Anterior cingulate cortex (tissue), 58 donors: ENCODE measurements at places on chromosomes 7 and 10.
A peak's percentile ranks its signal among the peaks of the same experiment; 100 is the strongest.

DNA sequence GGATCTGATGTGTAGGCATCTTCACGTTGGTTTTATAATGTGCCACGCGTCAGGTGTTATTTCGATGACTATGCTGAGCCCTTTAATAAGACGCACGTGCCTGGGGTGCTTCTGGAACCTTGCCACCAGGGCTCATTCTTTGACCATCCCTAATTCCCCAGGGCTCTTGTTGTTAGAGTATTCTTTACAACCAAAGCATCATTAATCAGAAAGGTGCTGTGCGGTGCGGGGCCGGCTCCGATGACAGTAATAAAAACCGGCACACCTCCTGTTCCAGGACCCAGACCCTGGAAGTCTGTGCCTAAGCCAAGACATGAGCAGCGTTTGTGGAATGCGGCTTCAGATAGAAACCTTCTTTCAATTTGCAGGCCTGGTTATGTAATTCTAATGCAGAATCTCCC, 58.4 kb downstream of the MGMT start:
- DNase-seq, result no peak

DNA sequence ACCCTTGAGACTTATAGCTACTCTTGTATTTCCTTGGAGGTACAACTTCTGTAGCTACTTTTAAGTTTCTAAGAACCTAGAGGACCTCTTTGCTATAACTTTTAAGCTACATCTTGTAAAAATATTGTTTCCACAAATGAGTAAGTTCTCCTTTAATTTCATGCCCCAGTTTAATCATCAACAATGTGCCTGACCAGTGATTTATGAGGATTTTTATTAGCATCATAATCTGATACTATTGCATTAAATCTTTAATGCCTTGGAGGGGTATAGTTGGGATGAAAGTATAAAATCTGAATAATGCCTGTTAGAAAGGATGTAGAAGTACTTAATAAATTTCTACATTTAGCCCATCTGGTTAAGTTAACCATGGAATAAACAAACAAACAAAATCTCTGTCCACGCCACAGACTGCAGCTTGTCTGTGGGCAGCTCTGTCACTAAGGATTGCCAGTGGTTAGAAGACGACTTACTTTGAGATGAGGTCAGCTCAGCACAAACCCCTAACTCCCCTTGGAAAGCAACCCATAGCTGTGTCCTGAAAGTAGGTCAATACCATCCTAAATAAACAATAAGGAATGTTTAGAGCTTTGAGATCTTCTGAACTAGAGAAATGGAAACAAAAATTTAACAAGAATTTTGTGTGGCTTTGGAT, 18.3 kb downstream of the UBE2D1 start:
- no peak for DNase-seq

GRCh38 chr7:120645966-120646365, 212.0 kb downstream of the TSPAN12 start:
- no peak for DNase-seq

DNA sequence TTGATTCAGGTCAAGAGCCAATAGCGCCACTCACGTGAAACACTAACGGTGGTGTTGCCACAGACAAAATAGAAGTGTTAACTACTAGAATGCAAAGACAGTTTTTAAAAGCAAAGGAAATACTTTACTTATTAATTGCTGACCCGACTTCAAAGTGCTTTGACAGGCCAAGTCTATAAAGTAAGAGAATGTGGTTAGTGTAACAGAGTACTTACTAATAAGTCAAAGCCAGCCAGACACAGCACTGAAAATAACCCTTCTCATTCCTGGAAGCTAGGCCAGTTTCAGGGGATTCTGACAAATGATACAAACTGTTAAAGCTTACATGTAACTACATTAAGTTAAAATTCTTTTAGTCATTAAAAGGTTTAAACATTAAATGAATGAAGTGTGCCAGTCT, 50.3 kb downstream of the ENO4 start:
- no peak for DNase-seq

DNA sequence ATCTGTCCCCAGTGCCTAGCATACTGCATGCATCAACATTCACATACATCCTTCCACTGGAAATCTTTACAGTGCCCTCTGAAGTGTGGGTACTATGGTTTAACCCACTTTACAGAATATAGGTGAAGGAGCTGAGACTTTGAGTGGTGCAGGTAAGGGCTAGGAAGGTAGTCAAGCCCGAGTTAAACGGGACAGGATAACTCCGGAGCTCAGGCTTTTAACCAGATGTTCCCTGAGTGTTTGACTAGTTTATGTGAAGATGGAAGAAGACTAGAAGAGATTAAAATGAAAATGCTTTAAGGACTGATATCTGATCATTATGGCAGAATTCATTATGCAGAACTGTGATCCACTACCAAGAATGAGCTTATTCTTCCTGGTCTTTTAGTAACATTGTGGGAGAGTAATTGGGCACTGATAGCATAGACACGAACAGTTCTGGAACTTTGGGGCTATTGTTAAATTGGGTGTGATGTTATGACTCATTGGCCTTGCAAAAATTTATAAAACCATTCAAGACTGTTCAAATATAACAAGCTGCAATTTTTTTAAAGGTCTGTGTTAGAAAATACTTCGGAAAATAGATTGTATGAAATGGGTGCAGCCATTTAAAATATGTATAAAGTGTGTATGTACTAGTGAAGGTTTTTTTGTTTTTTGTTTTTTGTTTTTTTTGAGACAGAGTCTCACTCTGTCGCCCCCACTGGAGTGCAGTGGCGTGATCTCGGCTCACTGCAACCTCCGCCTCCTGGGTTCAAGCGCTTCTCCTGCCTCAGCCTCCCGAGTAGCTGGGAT, 4.4 kb downstream of the CUL1 start:
- DNase-seq, result no peak

- DNase-seq, result no peak
Observed at GRCh38 chr7:87966271-87966670, 32.2 kb downstream of the ADAM22 start.

DNA sequence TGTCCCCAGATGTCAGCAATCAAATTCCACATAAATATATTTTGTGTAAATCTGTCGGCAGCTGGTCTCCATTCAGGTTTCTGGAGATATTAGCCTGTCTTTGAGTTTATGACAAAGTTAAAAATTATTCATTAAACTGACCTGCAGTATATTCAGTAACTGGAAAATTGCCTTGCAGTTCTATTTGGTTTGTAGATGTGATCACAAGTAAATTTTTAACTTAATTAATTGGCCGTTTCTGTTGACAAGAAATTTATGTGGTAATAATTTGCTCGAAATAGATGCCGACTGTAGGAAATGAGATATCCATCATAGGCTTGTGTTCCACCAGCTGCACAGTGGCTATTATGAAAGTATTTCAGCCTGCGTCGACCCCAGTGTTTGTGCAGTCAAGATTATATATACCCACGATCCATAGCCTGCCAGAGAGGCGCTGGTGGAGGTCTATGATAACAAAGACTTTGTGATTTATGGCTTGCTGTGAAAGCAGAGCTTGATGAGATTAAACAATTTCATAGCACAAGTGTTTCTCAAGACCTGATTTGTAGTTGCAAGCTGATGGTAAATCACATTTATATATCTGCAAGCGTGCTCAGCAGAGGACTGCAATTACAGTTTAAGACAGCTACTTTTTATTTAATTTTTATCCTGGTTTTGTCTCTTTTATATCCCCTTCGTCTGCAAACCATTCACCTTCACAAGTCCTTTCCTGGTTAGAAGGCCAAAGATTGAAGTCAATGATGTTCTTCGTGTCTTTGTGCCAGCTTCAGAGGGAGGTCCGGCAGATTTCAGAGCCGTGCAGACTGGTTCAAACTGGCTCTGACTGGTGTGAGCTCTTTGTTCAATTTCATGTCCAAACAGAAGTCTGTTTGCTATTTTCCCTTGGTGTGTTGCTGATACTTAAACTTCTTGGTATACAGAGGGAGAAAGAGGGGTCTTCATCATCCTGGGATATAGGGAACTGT, 850.9 kb downstream of the LRMDA start:
- DNase-seq, result no peak

DNA sequence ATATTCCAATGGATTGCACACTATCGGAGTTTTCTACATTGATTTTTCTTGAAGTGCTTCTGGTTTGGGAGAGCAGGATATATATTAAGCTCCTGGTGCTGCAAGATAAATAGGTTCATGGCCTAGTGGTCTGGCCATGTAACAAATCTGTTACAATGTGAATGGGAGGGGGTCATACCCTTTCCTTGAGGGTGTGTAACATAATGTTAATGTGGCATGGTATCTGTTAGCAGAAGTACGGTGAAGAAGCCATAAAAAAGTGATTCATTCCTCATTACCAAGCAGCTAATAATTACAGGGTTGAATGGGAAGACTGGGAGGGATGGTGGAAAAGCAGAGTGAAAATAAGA, 61.2 kb downstream of the INHBA start:
- DNase-seq, result no peak

DNA sequence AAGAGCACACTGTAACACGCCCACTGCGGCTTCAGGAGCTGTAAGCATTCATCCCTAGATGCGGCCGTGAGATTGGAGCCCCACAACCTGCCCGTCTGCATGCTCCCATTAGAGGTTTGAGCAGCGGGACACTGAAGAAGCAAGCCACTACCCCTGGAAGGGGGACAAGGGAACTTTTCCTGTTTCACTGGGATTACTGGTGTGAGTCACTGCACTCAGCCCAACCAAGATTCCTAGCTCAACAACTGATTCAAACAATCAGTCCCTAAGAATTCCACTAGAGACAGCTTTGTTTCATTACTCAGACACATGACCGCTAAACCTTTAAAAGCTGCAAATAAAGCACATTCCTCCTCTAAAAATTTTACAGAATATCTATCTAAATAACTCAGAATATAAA, 69.8 kb downstream of the ORC5 start:
- no peak for DNase-seq

- no peak for DNase-seq
Observed at GRCh38 chr10:7988989-7989388, 65.5 kb upstream of the GATA3 start.

DNA sequence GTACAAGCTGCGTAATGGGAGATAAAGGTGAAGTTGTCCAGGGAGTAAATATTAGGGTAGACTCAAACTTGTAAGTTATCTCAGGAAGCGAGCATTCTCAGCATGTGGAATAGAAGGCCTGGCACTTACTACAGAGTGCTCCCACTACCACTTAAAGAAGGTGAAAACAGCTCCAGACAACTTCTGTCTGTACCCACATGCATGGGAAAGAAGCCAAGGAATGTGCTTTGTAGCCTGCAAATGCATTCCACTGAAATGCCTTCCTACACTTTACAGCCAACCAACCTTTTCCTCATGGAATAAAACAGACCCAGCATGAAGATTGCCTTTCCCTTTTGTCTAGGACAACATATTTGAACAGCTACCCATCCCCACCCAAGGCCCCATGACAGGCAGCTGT, 45.4 kb upstream of the NPSR1 start:
- DNase-seq, result no peak

- no peak for DNase-seq
Observed at GRCh38 chr10:79468015-79468560, 22.7 kb upstream of the ZCCHC24 start.

DNA sequence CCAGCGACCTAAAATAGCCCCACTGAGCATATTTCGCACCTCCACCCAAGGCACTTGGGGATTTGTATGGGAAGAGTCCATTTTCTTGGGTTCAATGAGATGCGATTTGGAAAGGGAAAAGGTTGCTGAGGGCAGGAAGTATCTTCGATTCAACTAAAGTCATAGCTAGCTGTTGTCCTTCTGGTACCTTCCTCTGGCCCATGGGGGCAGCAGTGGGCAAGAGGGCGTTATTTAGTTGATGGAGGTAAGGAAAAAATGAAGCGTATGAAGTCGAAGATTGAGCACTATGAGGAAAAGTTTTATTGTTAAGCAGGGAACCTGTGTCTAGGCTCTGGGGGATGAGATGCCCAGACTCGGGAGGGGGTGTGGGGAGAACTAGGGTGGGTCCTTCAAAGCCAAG, 135.4 kb downstream of the EVX1 start:
- no peak for DNase-seq

DNA sequence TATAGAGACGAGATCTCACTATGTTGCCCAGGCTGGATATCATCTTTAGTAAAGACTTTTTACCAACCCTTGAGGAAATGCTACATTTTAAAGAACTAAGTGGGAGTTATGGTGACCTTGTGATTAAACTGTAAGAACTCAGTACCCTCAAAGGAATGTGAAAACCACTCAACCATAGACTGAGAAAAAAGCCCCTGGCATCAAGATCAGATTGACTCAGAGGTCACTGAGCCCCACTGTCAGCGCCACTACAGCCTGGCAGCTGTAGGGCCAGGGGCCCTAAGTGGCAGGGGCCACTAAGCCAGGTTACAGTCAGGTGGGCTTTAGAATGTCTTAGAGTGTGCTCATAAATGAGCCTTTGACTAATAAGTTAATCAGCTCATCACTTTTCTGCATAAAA, 55.9 kb downstream of the APBB1IP start:
- no peak for DNase-seq

- DNase-seq, result peak; percentile 63
Observed at GRCh38 chr10:76036111-76036940, 604.9 kb downstream of the LRMDA start.

DNA sequence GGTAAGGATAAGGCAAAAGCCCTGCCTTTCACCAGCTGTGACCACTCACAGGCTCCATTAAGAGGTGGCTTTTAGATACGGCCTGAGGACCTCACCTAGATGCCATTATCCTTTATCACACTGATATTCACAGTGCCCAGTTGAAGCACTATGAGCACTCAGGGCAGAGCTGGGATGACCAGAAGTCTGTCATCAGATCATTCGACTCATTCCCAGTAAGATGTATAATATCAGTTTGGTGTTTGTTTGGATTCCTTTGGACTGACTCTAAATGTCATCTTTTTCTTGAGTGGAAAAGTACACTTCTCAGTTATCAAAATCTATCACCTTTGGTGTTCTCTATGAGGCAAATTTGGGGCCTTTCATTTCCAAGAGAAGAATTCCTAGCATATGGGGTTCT, 18.7 kb downstream of the CCDC136 start:
- DNase-seq, result no peak

- no peak for DNase-seq
Observed at GRCh38 chr10:30158325-30158960, 99.1 kb upstream of the JCAD start.

GRCh38 chr10:865257-865656, 66.2 kb downstream of the LARP4B start:
- no peak for DNase-seq

- DNase-seq, result no peak
Observed at GRCh38 chr7:148849393-148850098, 34.5 kb downstream of the EZH2 start.

DNA sequence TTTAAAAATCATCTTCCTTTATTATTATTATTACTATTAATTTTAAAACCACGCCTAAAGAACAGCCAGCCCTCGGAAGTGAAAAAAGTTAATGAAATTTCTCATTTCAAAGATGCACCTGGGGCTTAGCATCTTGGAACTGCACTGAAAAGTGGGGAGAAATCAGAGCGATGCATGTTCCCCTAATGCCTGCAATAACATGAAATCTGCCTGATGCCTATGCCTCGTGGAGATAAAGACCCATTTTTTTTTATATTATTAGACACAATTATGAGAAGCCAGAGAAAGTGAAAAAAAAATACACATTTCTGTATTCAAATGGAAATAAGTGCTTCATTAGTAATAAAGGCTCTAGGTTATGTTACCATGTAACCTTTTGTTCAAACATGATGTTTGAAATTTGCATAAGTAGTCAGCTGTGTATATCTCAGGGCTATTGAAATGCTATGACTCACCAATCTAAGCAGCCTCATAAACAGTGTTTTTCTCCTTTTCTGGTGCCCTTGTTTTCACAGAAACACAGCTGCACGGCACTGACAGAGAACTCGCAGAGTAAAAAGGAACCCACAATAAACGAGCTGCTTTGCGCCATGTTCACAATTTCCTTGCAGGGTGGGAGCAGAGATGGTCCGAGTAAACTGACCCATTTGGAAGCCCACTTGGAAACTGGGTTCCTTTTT, 175.8 kb upstream of the PRKCQ start:
- peak; percentile 16 for DNase-seq
